ENCODE measurements at places on chromosomes 3 and 15.

DNA sequence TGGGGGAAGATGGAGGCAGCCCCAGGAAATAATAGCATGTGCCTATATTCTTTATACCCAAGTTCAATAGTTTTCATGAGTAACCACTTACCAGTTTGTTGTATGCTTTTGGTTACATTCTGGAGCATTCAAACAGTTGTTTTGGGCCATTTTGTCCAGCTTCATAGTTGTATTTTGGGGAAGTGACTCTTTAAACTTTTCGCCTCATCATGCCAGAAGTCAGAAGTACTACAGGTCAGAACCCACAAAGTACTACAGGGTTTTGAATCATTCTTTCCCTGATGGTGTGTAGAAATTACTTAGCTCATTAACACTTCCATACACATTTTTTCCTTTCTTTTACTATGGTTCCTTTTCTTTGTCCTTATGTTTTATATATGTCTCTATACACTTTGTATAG, 210.6 kb downstream of the ARPP21 start:
- DNase-seq, result no peak

GRCh38 chr3:152557302-152557999, 277.5 kb upstream of the P2RY1 start:
- DNase-seq, result no peak

GRCh38 chr3:125375950-125376679, 990 bp upstream of the ZNF148 start:
- no peak for DNase-seq

DNA sequence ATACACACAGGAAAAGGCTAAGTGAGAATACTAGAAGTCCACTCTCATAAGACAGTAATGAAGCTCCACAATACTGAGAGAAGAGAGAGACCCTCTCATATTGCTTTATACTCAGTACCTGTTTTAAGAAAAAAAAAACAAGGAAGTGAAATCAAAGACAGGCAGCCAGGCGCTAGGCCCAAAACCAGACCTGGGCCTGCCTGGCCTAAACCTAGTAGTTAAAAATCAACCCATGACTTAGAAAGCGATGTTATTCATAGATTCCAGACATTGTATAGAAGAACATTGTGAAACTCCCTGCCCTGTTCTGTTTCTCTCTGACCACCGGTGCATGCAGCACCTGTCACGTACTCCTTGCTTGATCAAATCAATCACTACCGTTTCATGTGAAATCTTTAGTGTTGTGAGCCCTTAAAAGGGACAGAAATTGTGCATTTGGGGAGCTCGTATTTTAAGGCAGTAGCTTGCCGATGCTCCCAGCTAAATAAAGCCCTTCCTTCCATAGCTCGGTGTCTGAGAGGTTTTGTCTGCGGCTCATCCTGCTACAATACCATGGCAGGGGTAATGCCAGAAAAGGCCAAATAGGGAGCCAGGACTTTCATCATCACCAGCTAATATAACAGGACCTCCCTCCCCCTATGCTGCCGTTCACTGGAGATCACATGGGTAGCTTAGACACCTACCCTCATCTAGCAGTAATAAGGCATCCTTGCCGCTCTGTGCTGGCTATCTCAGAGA, 1294.1 kb downstream of the NSUN3 start:
- DNase-seq, result no peak

DNA sequence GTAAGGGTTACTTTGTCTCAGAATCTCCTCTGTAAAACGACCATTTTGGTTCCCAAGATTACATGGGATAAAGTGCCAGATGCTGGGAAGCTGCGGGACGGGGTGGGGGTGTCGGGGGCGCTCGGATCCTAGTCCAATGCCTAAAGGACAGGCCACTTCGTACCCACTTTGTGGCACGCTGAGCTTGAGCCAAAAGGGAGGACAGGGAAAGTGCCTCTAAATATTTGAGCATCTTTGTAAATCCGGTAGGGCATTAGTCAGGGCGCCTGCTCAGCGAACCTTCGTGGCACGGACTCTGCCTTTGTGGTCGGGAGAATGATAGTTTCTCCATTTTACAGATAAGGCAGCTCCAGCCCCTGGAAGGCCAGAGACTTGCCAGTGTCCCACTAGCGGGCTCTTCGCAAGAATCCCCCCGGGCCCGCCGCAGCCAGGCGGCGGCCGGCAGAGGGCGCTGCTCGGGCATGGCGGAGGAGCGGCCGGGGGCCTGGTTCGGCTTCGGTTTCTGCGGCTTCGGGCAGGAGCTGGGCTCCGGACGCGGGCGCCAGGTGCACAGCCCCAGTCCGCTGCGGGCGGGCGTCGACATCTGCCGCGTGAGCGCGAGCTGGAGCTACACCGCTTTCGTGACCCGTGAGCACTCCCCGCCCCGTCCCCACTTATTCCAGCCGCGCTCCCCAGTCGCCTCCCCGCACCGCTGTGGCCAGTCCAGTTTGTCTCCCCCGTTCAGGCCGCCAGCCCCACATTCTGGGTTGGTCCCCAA, 1.8 kb downstream of the RCCD1 start:
- DNase-seq, result peak; percentile 90

DNA sequence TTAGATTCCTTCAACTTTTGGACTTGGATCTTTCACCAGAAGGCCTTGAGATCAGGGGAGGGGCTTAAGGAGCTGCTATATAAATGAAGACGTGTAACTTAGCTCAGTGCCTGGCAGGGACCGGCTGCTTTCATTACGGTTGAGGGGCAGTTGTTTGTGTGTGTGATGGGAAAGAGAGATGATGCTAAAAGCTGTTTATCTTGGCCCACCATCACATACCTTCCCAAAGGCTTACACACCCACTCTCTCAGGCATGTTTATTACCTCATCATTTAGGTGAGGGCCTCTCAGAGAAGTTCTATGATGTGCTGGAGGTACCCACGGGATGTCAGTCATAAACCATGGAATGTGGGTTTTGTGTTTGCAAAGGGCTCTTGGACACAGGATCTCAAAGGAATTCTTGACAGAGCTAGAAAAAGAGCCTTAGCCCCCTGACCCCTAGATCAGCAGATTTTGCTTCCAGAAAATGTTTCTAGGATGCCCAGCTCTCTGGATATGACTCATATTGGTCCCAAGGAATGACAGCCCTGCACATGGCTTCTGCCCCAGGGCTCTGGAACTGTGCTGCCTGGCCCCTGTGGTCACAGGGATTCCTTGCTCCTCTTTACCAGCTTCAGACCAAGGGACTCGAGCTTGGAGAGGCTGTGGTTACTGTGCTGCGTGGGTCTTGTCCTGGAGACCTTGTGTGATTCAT, 15.9 kb upstream of the SMAD3 start:
- DNase-seq, result no peak

DNA sequence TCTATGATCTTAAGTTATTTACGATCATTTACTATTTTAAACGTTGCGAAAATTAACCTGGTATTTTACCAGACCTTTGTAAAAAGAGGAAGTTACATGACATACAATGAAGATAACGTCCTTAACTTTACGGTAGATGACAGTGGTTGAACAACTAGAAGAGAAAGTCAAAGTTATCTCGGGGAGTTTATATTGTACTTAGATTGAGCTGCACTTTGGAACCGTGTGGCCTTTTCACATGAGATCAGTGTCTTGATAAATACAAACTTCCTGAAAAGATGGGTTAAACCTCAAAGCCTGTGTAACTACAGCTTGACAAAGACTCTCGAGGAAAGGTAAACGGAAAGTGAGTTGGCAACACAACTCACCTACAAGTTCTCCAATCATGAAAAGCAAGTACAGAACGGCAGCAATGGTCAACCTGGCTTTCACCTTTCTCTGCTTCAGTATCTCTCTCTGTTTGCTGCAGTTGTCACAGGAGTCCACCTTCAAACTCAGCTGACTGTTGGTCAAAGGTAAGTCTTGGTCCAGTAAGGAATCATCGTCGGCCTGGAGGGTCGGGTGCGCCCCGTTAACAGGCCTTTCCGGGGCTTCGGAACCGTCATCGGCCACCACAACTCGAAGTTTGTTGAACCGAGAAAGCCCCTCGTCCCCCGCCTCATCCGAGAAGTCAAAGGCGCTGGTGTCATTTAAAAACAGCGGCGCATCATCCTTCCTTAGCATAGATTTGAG, 793 bp downstream of the SLC30A4 start:
- peak; percentile 60 for DNase-seq

- DNase-seq, result peak; percentile 14
These were observed 375.6 kb upstream of the TPRG1 start for GRCh38 chr3:188796122-188796631.

DNA sequence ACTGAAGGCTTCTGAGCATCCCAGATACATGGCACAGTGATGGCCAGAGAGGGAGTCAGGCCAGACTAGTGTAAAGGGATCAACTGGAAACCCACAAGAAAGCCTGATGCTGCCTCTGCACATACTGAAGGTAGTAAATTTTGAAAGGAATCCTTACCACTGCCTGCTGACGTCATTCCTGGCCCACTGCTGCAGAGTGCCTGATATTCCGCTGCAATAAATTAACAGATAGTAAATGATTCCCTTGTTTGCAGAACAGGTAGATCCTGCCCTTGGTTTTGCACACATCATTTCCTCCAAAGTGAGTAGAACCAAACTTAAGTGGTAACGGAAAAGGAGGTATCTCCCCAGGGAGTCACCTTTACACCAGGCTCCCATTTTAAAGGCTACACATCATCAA, 146.7 kb downstream of the FBN1 start:
- DNase-seq, result no peak

GRCh38 chr3:11719406-11720303, 75.9 kb upstream of the VGLL4 start:
- peak; percentile 89 for DNase-seq

GRCh38 chr3:184710870-184711492, 883 bp downstream of the MAGEF1 start:
- DNase-seq, result peak; percentile 80

GRCh38 chr3:141278196-141279076, 46.8 kb downstream of the PXYLP1 start:
- DNase-seq, result no peak

DNA sequence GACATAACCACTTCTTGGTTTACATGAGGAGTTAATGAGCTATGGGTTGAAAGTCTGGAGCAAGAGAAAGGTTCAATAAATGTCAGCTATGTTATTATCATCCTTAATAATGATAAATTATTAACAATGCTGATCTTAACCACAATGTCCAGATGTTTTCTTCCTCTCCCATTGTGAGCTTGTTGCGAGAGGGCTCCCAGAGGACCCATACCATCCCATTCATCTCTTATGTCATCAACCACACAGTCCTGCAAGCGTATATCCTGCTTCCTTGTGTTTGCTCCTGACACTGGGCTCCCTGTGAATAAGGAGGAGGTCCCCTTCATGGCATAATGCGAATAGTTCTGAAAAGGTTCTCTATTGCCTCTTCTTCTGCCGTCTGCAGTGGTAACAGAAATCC, 266.8 kb downstream of the TLE3 start:
- DNase-seq, result no peak

- no peak for DNase-seq
These were observed 53.8 kb downstream of the SAMMSON start for GRCh38 chr3:70053293-70053692.

DNA sequence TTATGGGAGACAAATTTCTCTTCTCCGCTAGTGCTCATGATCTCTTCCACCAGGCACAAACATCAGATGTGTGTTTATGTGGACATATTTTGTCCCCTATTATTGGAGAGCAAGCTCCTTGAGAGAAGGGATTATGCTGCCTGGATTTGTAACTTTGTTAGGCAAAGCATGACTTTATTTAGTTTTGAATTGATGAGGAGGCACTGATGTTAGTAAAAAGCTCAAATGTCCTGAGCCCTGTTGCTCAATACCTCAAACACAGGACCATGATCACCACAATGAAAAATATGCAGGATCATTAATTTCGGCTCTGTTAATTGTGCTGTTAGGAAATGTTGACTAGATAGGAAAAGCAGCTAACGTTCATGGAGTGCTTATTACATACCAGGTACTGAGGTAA, 29.1 kb downstream of the SCG5 start:
- DNase-seq, result no peak

GRCh38 chr3:160286231-160286630, 61.0 kb downstream of the C3orf80 start:
- DNase-seq, result no peak

DNA sequence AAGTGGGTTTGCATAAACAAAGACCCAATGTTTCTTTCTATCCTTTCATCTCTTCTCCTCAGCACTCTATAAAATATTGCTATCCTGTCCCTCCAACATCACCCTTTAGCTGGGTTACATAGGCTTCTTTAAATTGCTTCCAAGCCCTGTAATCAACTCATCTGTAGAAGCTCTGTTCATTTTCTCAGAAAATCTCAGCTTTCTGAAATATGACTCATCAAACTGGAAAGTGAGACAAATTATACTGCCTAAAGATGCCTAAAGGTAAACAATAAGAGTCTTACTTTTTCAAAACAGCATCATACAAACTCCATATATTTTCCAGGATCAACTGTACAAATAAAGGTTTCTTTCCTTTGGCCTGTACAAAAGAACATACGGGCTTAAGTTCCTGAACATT, 33.8 kb downstream of the EFL1 start:
- DNase-seq, result no peak

- no peak for DNase-seq
These were observed 43.0 kb downstream of the RAD54L2 start for GRCh38 chr3:51581524-51581923.

GRCh38 chr15:56760186-56760585, 26.9 kb upstream of the ZNF280D start:
- DNase-seq, result no peak

DNA sequence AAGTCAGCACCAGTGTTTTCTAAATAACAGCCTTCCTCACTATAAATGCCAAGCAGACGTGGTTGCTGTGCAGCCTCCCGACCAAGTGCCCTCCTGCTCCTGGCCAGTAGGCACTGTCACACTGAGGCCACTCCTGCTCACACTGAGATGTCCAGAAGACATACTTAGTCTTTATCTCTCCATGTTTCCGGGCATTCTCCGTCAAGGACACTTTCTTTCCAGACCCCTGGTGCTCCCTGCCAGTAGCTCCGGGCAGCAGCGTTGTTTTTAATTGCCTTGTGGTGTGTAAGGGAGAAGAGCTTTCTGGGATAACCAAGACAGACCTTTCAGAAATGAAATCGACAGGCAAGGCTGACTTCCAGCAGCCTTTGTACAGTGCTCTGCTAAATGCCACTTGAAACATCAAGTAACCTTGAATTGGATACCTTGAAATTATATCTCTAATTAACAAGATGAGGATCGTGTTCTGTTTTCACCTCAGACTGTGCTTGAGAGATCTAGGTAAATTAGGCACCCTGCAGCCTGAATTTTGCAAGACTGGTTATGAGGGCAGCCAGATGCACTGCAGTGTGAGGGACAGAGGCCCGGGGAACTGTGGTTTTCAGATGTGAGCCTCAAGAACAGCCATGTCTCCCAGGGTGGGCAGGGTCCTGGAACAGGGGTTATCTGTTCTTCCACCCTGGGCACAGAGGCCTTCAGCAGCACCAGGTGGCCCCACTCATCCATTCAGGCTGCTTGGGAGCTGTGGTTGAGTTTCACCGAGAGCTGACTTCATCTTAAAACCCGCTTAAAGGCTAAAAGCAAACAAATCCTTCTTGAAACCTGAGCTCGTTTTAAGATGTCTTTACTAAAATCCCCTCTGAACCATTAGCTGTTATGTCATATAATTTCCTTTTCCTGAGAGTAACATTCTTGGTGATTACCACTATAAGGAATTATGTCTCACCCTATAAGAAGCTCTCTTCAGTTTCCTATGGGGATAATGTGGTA, 105.5 kb upstream of the IL12A start:
- no peak for DNase-seq

- DNase-seq, result no peak
These were observed 893 bp upstream of the MTHFS start for GRCh38 chr15:79897701-79898113.

- no peak for DNase-seq
These were observed 337.8 kb downstream of the FEZF2 start for GRCh38 chr3:62035402-62036057.

- no peak for DNase-seq
These were observed 18.0 kb downstream of the UBE2E2 start for GRCh38 chr3:23221136-23221535.

GRCh38 chr3:113747283-113748046, 630 bp downstream of the ATP6V1A start:
- peak; percentile 26 for DNase-seq
